Activated naive CD8-positive, alpha-beta T cell treated with anti-CD3 and anti-CD28 coated beads for 36 hours (primary cell): ENCODE measurements at places on chromosomes 1 and 21. TPM values are rescaled to one million over a fixed set of nuclear protein-coding genes. Genes with fewer than 3 reads are reported as not detected.

The LCE1E gene
- not detected for total RNA-seq

The SHISAL2A gene
- 13.7 TPM for total RNA-seq

The DNASE2B gene
- total RNA-seq = not detected

The LDLRAD1 gene
- total RNA-seq = not detected

The PLA2G5 gene
- total RNA-seq = not detected

The TFF2 gene
- not detected for total RNA-seq

The FAM131C gene
- total RNA-seq = 0.34 TPM

GRCh38 chr1:53686965-53687267 lies 52.0 kb downstream of the GLIS1 start:
- no peak overlapping the region for H3K27ac ChIP-seq
- H3K4me3 ChIP-seq = no peak overlapping the region
- H3K36me3 ChIP-seq = no peaks in the 10 kb centered on the region
- DNase-seq = no peak
- H3K27me3 ChIP-seq = peaks cover 2% of the 10 kb centered on the region

- H3K36me3 ChIP-seq = peaks cover 2% of the 10 kb centered on the region
- DNase-seq = no peak
- H3K27me3 ChIP-seq = no peaks in the 10 kb centered on the region
- H3K27ac ChIP-seq = no peak overlapping the region
Measured at GRCh38 chr1:229561141-229561540, 2.6 kb upstream of the ABCB10 start.

GRCh38 chr1:188708795-188709535 lies 1768.7 kb downstream of the BRINP3 start:
- H3K36me3 ChIP-seq = no peaks in the 10 kb centered on the region
- no peaks in the 10 kb centered on the region for H3K4me1 ChIP-seq
- no peak overlapping the region for H3K4me3 ChIP-seq
- no peak overlapping the region for H3K27ac ChIP-seq
- no peaks in the 10 kb centered on the region for H3K27me3 ChIP-seq

- no peak overlapping the region for H3K4me3 ChIP-seq
- DNase-seq = no peak
- peaks cover 16% of the 10 kb centered on the region for H3K4me1 ChIP-seq
- H3K27me3 ChIP-seq = no peaks in the 10 kb centered on the region
- H3K27ac ChIP-seq = no peak overlapping the region
Measured at GRCh38 chr1:86871001-86871400, 42.9 kb downstream of the SELENOF start.

GRCh38 chr1:119633575-119633974 lies 14.5 kb downstream of the ZNF697 start:
- DNase-seq = no peak
- no peaks in the 10 kb centered on the region for H3K4me1 ChIP-seq
- H3K27me3 ChIP-seq = peaks cover 54% of the 10 kb centered on the region

DNA sequence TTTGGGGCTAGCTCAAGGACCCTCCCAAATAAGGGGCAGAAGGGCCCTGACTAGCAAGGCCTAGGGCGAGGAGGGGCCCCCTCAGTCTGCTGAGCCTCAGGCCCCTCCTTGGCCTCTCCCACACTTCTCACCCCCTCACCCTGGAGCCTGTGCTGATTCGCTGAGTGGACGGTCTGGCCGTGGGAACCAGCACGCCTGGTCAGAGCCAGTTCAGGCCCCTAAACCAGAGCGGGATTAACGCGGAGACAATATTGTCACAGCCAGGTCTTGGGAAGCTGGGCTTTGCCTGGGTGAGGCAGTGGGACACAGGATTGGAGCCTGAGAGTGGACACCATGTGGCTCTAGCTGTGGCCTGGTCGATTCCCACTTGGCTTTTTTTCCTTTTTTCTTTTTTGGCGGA lies 4.8 kb upstream of the FBLIM1 start:
- H3K4me1 ChIP-seq = peaks cover 6% of the 10 kb centered on the region
- peaks cover 46% of the 10 kb centered on the region for H3K27me3 ChIP-seq
- H3K4me3 ChIP-seq = no peak overlapping the region
- H3K27ac ChIP-seq = no peak overlapping the region
- no peaks in the 10 kb centered on the region for H3K36me3 ChIP-seq

GRCh38 chr21:29413683-29414082 lies 115.0 kb downstream of the BACH1 start:
- no peak overlapping the region for H3K4me3 ChIP-seq
- H3K27me3 ChIP-seq = no peaks in the 10 kb centered on the region
- H3K36me3 ChIP-seq = peaks cover 18% of the 10 kb centered on the region
- no peak overlapping the region for H3K27ac ChIP-seq
- peaks cover 2% of the 10 kb centered on the region for H3K4me1 ChIP-seq
- no peak for DNase-seq

GRCh38 chr1:54016343-54017282 lies 1.4 kb downstream of the LDLRAD1 start:
- no peak overlapping the region for H3K27ac ChIP-seq
- H3K27me3 ChIP-seq = no peaks in the 10 kb centered on the region
- no peaks in the 10 kb centered on the region for H3K36me3 ChIP-seq
- no peak for DNase-seq

GRCh38 chr1:223175633-223176032 lies 32.6 kb upstream of the TLR5 start:
- H3K27ac ChIP-seq = no peak overlapping the region
- no peaks in the 10 kb centered on the region for H3K36me3 ChIP-seq
- peaks cover 10% of the 10 kb centered on the region for H3K27me3 ChIP-seq
- H3K4me1 ChIP-seq = peaks cover 3% of the 10 kb centered on the region
- DNase-seq = no peak
- H3K4me3 ChIP-seq = no peak overlapping the region

DNA sequence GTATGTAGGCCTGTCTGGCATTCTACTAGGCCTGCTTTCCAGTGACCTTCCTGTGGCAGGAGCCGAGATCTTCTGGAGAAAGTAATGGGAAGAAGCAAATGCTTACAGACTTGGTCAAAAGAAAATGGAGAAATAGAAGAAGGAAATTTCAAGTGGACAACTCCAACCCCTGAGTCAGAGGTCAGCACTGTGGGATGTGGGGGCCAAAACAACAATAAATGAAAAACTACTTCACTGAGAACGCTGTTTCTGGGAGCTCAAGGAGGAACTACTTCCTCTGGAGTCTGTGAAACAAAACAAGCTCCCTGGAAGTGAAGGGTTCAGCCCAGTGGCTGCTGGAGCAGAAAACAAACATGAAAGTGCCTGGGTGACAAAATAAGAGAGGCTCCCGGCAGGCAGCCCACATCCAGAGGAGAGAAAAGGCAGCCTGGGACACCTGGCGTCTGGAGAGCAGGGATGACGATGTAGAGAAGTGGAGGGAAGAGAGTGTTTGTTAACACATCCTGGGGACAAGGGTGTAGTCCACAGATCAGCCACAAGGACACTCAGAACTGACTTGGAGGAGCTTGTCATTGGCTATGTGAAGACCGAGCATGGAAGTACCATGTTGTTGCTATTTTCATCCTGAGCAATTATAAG lies 355.2 kb downstream of the SMYD3 start:
- H3K36me3 ChIP-seq = peaks cover 25% of the 10 kb centered on the region
- no peak for DNase-seq
- no peak overlapping the region for H3K4me3 ChIP-seq
- no peak overlapping the region for H3K27ac ChIP-seq

DNA sequence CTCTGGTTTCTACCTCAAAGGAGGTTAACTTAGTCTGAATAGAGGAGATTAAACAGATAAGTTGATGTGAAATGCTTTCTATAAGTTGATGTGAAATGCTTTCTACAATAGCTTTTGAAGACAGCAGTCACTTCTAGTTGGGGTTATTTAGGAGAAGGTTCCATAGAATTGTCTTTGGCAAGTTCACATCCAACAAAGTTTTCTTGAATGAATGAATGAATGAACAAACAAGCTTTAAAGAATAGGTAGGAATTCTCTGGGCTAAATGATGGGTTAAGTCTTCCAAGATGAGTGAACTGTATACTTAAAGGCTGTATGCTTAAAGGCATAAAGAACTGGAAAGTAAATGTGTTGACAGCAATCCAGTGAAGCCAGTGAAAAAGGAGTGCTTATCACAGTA lies 1.9 kb downstream of the CDC73 start:
- H3K27me3 ChIP-seq = no peaks in the 10 kb centered on the region
- peaks cover 34% of the 10 kb centered on the region for H3K4me1 ChIP-seq
- H3K4me3 ChIP-seq = peak overlapping the region; percentile 100
- no peak for DNase-seq
- H3K27ac ChIP-seq = peak overlapping the region; percentile 32

- no peaks in the 10 kb centered on the region for H3K27me3 ChIP-seq
- no peak for DNase-seq
- H3K4me1 ChIP-seq = no peaks in the 10 kb centered on the region
- H3K27ac ChIP-seq = no peak overlapping the region
- H3K36me3 ChIP-seq = no peaks in the 10 kb centered on the region
Measured at GRCh38 chr1:37001703-37002102, 32.6 kb downstream of the GRIK3 start.

GRCh38 chr1:112251766-112252506 lies 144.1 kb upstream of the CTTNBP2NL start:
- no peak for DNase-seq
- peaks cover 15% of the 10 kb centered on the region for H3K27me3 ChIP-seq
- no peak overlapping the region for H3K4me3 ChIP-seq
- H3K4me1 ChIP-seq = no peaks in the 10 kb centered on the region
- H3K27ac ChIP-seq = no peak overlapping the region

- peak; percentile 78 for DNase-seq
- H3K4me3 ChIP-seq = peak overlapping the region; percentile 99
- peaks cover 64% of the 10 kb centered on the region for H3K4me1 ChIP-seq
- H3K36me3 ChIP-seq = peaks cover 95% of the 10 kb centered on the region
- peaks cover 4% of the 10 kb centered on the region for H3K27me3 ChIP-seq
Measured at GRCh38 chr1:8873506-8874229, 4.8 kb downstream of the ENO1 start.

- H3K4me1 ChIP-seq = peaks cover 27% of the 10 kb centered on the region
- no peaks in the 10 kb centered on the region for H3K36me3 ChIP-seq
- DNase-seq = no peak
- no peaks in the 10 kb centered on the region for H3K27me3 ChIP-seq
Measured at GRCh38 chr1:84297546-84298244, 3.8 kb upstream of the SAMD13 start.
